ENCODE measurements at places on chromosomes 2 and 18.

DNA sequence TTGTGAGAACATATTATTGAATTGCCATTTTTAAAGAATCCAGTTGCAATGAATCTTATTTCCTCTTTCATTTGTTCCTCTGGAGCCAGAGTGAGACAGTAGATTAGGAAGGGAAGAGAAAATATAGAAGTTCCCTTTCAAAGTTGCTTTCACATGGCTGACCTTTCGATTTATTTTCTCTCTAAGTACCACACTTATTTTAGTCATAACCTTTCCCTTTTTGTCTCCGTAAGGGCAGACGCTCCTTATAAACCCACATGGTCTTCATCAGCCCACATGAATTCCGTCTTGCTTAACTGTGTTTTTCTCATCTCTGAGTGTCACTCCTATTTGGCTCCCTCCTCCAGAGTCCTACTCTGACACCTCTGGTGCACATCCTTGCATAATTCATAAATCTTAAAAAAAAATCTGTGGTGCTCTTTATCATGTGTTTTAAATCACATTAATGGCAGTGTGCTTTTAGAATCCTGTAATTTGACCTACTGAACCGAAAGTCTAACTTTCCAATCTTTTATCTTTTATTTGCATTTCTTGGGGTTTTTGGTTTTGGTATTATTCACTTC lies 38.5 kb upstream of the ZNF396 start:
- no peak for DNase-seq

DNA sequence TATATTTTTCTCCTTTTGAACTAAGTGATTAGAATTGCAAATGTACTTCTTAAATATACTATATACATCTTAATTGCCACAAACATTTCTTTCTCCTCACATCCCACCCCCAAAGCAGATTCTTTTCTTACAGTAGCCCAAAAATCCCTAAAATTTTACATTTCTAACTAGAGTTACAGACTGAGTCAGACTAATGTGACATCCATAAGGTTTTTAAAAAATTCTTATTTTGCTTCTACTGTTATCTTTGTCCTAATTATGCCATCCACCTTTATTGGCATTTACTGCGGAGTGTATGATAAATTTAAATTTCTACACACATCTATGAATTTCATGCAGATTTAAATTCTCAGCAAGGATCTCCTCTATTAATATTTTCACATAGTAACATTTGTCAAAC lies 15.8 kb downstream of the PELI1 start:
- DNase-seq: no peak

DNA sequence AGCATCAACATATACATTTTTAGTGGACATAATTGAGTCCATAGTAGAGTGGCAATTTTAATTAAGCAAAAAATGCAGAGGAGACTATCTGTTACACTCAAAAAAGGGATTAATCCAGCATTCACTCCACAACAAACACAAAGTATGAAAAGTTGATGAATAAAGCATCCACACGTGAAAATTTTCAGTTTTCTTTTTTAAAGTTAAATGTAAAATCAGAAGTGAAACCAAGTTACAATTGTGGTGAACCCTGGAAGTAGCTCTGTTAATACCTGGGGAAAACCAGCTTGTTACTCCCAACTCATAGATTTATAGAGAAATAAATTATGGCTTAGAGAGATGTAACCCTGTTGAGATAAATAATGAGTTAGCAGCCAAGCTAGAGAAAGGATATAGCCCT lies 807.8 kb downstream of the TRIB2 start:
- no peak for DNase-seq

GRCh38 chr2:216428618-216429350 lies 16.5 kb downstream of the SMARCAL1 start:
- DNase-seq: no peak

DNA sequence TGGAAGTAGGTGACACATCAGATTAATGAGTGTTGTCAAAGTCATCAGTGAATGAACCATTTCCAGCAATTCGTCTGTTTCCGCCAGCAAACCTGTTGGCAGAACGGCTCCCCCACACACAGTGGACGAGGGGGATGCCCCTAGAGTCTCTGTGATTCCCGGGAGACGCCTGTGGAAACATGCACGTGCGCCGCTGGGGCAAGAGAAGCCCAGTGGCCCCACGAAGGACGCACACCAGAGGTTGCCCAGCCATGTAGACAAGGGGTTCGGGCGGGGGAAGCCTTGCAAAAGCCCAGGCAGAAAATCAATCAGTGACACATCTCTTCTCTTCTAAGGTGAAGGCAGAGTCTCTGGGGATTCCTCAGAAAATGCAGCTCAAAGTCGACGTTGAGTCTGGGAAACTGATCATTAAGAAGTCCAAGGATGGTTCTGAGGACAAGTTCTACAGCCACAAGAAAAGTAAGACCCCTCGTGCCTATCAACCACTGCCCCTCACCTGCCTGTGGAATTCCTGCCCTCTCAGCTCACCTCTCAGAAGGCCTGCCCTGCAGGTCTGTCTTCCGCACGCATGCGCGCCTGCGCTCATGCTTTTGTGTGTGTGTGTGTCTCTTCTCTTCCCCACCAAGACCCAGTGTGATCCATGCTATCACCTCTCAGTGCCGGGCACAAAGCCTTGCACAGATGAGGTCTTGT lies 87.1 kb downstream of the INPP5D start:
- no peak for DNase-seq

DNA sequence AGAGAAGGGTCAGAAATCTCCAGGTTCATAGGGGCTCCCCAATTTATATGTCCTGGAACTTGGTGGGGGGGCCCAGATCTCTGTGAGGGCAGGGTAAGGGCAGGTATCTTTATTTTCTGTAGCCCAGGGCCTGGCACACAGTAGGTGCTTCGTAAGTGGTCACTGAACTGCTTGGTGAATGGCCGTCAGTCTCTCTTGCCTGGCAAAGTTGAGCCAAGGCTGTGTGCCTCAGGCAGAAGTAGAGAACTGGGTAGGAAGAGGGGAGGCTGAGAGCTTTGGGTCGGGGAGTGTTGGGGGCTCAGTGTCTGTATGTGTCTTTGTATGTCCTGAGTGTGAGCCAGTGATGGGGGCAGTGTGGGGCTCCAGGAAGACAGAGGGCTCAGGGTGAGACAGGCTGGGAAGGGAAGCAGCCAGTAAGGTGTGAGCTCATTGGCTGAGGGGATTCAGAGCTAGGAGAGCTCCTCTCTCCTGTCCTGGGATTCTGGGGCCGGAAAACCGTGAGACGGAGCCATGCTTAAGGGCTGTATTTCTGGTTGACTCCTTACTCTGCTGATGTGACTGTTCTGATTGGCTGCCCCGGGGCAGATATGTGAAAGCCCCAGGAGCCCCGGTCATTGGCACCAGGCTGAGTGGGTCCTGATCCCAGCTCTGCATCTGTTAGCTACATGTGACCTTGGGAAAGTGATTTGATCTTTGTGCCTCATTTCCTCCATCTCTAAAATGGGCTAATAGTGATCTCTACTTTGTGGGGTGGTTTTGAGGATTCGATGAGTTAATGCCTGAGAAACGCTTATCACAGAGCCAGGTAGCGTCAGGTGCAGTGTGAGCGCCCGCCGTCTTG lies 30.3 kb downstream of the STEAP3 start:
- no peak for DNase-seq

- DNase-seq: no peak
Measured at GRCh38 chr2:162210385-162210784, 32.9 kb downstream of the FAP start.

- peak; percentile 81 for DNase-seq
Measured at GRCh38 chr2:38438133-38438882, 61.2 kb upstream of the ATL2 start.

DNA sequence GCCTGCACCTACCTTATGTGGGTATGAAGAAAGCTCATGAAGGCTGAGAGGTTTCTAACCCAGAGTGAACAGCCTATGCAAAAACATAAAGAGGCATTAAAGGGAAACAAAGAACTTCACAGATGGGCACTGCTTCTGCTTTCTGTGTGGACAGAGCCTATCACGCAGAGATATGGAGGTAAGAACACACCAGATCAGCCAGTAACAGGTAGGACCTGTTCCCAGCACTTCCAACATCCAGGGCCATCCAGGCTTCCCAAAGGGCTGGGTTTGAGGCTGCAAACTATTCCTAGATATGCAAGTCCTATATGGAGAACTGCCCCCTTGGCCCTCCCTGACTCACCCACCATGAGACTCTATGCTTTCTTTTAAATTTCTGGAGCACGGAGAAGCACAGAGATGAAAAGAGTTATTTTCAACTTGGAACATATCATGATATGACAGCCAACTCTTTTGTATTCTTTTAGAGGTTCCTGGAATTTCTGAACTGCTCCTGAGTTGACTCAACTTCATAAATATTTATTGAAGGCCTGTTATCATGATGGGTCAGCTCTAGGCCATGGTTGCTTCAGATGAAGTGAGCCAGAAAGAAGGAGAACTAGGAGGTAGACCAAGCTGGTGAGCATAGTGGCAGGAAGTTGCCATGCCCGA lies 77.4 kb upstream of the PPP1CB start:
- DNase-seq: no peak

GRCh38 chr2:176473177-176473576 lies 203.9 kb downstream of the MTX2 start:
- DNase-seq: no peak

- no peak for DNase-seq
Measured at GRCh38 chr2:108776475-108776874, 10.1 kb upstream of the CCDC138 start.

DNA sequence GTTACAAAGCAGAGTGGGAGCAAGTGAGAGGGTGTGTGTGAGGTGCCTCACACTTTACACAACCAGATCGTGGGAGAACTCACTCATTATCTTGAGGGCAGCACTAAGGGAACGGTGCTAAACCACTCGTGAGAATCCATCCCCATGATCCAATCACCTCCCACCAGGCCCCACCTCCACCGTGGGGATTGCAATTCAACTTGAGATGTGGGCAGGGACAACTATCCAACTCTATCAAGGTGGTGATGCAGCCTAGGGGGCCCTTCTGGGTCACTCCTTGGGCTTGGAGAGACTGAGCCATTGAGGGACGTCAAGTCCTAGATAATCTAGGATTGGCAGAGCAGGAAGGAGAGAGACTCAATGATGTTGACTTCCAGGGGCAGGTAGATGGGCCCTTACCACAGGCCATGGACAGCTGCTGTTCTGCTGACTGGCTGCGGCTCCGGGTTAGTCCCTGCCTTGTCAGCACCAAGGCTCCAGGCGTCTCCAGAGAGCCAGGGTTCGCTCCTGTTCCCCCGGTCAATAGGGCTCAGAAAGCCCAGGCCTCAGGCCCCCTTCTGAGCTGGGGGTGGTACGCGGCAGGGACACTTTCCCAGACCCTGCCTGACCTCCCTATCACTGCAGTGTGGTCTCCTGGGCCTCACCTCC lies 193.2 kb upstream of the HS6ST1 start:
- no peak for DNase-seq

DNA sequence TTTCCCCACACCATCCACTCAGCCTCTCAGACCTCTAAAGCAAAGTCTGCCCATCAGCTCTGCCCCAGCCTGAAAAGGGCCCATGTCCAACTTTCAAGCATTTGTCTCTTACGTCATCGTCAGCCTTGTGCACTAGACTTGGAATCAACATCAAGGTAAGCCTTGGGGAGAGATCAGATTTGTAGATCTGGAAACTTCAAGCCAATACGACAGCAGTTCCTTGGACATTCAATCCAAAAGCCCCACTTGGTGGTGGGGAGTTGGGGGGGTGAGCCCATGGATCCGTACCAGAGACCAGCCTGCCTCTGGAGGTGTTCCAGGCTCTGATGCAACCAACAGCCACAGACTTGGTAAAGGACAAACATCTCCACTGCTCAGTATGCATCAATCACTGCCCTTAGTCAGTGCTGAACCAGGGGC lies 206.8 kb upstream of the MEIS1 start:
- DNase-seq: no peak

- DNase-seq: no peak
Measured at GRCh38 chr2:72425996-72426395, 278.3 kb upstream of the CYP26B1 start.

DNA sequence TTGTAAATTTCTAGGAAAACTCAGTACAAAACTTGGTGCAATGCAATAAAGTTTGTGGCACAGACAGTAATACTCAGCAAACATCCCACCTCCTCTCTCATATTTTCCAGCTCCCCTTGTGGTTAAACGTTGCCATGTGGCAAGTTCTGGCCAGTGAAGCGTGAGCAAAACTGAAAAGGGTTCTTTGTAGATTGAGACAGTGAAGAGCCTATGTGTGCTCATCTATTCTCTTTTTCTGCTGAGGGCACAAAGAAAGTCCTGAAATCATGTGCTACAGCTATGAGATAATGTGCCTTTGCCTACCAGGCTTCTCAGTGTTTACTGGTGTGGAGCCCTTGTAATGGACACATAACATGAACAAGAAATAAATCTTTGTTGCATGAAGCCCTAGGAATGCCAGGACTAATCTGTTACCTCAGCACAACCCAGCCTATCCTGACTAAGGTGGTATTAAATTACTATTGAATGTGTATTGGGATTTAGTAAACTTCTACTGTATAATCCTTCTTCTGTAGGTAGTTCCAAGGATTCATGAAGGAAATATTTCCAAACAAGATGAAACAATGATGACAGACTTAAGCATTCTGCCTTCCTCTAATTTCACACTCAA lies 13.0 kb upstream of the TYMS start:
- DNase-seq: peak; percentile 97

DNA sequence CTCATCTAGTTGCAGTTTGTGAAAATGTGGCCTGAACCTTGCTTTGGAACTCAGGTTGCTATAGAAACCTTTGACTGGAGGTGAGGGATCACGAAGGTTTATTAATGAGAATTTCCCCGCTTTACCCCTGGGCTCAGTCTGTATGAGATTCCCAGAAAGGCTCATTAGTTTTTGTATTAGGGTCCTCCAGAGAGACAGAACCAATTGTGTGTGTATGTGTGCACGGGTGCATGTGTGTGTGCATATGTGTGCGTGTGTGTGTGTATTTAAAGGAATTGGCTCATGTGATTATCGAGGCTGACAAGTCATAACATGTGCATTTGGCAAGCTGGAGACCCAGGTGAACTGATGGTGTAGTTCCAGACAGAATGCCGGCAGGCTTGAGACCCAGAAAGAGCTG lies 113.8 kb upstream of the DLX2 start:
- DNase-seq: no peak

- DNase-seq: no peak
Measured at GRCh38 chr2:95165030-95165370, 609 bp upstream of the ZNF2 start.

GRCh38 chr18:43322132-43322531 lies 44.8 kb upstream of the SYT4 start:
- DNase-seq: no peak

DNA sequence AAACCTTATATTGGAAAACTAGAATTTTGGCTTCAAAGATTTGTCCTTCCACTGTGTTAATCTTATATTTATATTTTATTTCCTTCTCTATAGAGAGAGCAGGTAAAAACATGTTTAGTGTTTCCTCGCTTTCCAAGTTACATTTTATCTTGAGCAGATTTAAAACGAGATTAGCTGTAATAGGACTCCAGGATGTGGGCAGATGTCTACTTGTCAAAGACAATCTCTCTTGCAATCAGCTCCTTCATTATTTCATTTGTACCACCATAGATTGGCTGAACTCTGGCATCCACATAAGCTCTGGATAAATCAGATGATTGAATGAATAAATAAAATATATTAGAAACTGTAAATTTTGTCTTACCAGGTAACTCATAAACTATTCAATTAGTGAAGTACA lies 17.5 kb upstream of the KANSL1L start:
- DNase-seq: no peak

All from foreskin melanocyte (primary cell).